Neural crest cell (in vitro differentiated cells): ENCODE measurements at places on chromosomes 3 and 15. TPM values are rescaled to one million over a fixed set of nuclear protein-coding genes. Genes with fewer than 3 reads are reported as not detected.

The CHRD gene
- total RNA-seq = 3.2 and 4.0 TPM in 2 replicates

The RAB6B gene
- total RNA-seq = 15.5 and 18.1 TPM in 2 replicates

The C3orf49 gene
- not detected in 2 replicates for total RNA-seq

The ROPN1 gene
- not detected in 2 replicates for total RNA-seq

The TMEM108 gene
- 5.3 and 5.8 TPM in 2 replicates for total RNA-seq

The SEMA3G gene
- total RNA-seq = 4.1 and 5.2 TPM in 2 replicates

The ITIH3 gene
- 0.52 TPM in 1 of 2 replicates, not detected in the other for total RNA-seq
